Stimulated activated CD8-positive, alpha-beta memory T cell treated with anti-CD3 and anti-CD28 coated beads, Interleukin-4, amount 100 ng/mL, for 24 hours (primary cell): ENCODE measurements at places on chromosomes 13 and 19.

DNA sequence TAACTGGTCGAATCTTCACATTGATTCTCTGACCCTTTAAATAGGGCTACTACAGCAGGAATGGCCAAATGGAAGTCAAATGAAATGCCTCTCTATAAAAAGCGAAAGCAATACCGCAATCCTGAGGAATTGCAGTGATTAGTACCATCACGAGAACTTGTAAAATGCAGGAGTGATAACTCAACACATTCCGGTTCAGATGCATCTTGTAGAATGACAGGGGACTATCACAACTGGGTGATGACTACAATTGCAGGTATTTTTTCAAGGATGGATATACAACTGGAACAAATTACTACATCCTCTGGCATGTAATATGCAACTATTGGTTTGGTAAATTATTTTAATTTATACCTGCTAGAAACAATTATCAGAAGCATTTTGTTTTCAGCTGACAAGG, 140.4 kb downstream of the PCDH20 start:
- no peak for DNase-seq

- no peak for DNase-seq
Measured at GRCh38 chr13:103431856-103432255, 365.6 kb upstream of the SLC10A2 start.

DNA sequence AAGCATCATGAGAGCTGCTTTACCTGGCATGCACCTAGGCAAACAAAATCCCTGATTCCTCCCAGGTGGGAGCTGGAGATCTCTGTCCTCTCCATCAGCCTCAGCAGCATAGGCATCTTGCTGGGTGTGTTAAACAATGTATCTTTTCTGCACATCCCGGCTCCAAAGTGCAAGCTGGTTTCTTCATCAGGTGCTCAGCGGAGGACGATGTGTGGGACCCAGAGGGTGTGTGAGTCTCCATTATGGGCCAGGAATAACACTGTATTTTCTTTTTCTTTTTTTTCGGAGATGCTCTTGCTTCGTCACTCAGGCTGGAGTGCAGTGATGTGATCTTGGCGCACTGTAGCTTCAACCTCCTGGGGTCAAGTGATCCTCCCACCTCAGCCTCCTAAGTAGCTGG, 9.9 kb downstream of the CNFN start:
- DNase-seq: no peak

DNA sequence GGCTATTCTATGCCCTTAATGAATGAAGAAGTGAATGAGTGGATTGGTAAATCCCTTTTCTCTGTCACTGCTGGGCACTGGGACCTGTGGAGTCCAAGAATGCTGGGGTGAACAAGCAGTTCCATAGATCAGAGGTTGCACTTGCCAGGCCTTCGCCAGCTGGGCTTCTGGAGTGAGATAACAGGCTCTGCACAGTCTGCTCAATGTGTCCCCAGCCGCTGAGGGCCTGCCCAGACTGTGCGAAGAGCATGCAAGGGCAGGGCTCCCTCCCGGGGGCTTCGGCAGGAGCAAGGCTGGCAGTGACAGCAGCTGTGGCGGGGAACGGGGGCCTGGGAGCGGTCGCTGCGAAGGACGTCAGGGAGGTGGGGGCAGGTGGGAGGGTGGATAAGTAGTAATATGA, 51.3 kb downstream of the ZNF536 start:
- DNase-seq: no peak

DNA sequence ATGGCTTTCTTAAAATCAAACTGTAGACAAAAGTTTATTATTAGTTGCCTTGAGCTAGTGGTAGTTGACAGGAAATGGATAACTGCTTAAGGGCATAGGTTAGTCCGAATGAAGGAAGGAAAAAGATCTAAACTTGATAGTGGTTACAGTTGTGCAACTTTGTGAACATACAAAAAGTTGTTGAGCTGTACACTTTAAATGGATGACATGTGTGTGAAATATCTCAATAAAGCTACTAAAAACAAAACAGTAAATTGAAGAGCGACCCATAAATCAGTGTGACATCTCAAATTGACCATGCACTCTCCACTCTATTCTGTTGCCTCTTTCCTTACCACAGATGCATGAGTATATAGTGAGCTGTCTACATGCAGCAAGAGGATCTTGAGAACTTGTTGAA, 1757.8 kb downstream of the PCDH9 start:
- no peak for DNase-seq

DNA sequence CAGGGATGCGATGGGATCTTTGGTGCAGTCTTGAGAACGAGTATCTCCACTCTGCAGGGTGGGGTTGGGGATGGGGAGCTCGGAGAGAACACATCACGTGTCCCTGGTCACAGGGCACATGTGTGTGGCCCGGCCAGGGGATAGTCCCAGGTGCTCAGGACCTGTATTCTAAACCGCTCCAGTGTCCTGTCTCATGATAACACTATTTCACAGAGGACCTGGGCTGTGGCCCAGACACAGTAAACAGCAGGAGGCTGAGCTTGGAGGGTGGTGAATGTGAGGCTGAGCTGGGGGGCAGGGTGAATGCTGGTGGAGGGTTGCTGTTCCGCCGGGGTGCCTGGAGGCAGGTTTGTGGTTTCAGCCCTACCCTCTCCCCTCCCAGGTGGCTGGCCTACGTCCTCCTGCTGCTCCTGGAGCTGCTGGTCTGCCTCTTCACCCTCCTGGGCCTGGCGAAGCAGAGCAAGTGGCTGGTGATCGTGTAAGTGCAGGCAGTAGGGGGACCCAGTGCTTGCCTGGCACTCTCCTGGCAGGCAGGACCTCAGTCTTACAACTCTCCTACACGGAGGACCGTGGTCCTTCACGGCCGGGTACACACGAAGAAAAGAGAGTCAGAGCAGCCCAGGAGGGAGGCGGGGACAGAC, 11.1 kb downstream of the TTYH1 start:
- no peak for DNase-seq

DNA sequence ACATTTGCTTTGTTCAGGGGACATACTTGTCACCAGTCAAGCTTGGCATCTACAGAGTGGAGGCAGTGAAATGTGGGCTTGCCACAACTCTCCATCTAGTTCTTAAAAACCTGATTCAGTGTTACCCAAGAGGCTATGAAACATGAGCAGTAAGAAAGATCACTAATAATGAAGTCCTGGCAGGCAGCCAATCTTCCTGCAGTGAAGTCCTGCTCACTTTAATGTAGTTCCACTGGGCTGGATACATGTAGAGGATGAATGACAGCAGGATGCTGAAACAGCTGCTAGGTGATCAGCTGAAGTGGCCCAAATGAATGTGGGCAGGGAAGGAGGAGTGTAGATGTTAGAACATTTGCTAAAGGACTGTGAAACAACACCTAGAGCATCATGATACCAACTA, 1213.1 kb downstream of the OLFM4 start:
- DNase-seq: no peak

DNA sequence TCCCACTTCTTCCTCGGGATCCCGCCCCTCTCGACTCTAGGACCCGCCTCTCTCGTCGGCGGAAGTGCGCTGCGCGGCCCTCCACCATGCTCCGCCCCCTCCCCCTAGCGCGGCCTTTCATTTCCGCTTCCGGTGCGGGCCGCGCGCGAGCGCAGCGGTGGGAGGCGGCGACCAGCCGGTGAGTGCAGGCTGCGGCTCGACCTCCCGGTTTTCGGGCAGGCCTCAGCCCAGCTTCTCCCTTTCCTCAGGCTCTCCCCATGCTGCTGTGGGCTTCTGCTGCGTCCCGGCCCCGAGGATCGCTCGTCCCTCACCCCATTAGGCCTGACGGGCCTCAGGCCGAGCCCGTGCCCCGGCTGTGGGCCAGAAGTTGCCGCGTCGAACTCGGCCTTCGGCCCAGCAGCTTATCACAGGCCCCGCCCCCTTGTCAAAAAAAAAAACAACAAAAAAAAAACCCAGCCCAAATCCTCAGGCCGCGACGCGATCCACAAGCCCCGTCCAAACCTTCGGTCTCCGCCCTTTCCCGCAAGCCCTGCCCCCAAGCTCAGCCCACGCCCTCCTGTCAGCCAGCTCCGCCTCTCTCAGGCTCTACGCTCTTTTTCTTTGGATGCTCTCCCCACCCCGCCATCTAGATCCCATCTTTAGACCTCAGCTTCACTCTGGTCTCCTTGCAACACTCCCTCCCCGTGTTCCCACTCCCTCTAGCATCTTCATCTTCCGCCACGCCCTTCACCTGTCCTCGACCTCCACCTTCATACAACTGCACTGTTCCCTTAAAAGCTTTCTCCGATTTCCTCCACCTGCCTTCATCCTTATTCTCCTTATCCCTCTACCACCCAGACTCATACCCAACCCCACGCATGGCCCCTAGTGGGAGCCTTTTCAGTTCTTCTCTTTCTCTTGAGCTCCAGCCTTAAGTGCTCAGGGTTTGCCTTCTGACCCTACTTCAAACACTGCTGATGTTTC, at the start of gene CLASRP:
Gene CLASRP, plus strand, starts transcription at position 115 of the 963 bp plus-strand sequence. CDS start 1,168 bp downstream, outside the sequence.
- DNase-seq: peak; percentile 82

- DNase-seq: no peak
Measured at GRCh38 chr19:37217480-37217774, 587 bp upstream of the ZNF383 start.

- no peak for DNase-seq
Measured at GRCh38 chr19:19407633-19407930, 2.1 kb downstream of the GATAD2A start.

DNA sequence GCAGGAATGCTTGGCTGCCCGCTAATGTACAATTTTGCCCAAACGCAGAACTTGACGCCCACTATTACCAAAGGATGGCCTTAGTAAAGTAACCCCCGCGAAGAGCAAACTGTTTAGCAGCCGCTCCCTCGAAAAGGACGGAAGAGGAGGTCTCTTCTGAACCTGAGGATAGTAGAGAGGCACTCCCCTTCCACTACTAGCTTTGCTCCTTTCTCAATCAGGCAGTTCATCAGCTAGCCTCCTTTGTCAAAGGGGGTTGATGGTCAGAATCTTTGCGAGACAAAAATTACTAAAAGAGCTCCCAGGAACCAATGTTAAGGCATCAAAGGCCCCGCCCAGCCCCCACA, 534 bp downstream of the CAB39L start:
- no peak for DNase-seq

DNA sequence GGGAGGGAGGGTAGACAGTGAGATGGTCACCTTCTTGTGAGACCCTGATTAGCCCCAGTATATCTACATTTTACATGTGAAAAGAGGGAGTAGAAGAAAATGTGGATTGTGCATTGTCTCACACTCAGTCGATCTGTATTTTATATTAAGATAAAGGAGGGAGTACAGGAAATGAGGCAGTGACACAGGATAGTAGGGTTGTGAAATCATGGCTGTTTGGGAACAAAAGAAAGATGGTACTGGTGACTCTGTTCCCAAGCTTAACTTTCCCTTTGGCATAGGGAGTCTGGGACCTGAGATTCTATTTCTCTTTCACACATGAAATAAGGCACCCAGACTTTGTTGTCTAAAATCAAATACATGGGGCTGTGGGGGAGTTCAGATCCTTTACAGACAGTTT, 194.7 kb downstream of the ABCC4 start:
- no peak for DNase-seq

DNA sequence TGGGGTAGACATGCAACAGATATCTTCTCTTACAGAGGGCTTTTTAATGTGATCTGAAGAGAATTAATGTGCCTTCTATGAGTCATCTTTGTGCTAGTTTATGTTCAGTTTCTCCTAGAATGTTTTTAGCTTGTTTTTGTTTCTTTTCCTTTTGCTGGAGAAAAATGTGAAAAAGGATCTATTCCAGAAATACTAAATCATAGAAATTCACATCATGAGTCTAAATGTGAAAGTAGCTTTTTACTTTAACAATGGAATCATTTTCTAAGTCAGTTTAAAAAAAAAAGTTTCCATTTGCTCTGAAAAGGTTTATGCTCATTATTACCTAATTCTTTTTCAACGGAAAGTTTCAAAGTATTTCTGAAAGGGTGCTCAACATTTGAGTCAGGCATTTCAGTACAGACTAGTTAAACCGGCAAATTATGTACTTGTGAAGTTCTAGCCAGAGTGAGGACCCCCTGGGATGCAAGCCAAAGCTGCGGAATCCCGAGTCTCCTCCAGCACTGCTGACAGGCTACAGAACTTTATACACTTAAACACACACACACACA, 72.9 kb downstream of the SPATA13 start:
- DNase-seq: no peak

GRCh38 chr19:10083911-10084310, 2.2 kb upstream of the SHFL start:
- no peak for DNase-seq

DNA sequence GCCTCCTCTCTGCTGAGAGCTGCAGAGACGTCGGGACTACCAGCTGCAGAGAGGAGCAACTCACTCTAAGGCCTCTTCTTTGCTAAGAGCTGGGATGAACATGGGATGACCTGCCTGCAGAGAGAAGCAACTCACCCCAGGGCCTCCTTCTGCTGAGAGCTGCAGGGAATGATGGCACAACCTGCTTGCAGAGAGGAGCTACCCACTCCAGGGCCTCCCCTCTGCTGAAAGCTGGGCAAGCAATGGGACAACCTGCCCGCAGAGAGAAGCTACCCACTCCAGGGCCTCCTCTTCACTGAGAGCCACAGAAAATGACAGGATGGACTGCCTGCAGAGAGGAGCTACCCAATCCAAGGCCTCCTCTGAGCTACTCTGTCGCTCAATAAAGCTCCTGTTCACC, 6.9 kb upstream of the MLLT1 start:
- no peak for DNase-seq

- no peak for DNase-seq
Measured at GRCh38 chr19:34888091-34888490, 38.6 kb upstream of the ZNF30 start.

GRCh38 chr19:41626278-41626677, 596 bp downstream of the CEACAM4 start:
- DNase-seq: no peak

GRCh38 chr13:60134376-60134775, 29.4 kb downstream of the DIAPH3 start:
- no peak for DNase-seq

DNA sequence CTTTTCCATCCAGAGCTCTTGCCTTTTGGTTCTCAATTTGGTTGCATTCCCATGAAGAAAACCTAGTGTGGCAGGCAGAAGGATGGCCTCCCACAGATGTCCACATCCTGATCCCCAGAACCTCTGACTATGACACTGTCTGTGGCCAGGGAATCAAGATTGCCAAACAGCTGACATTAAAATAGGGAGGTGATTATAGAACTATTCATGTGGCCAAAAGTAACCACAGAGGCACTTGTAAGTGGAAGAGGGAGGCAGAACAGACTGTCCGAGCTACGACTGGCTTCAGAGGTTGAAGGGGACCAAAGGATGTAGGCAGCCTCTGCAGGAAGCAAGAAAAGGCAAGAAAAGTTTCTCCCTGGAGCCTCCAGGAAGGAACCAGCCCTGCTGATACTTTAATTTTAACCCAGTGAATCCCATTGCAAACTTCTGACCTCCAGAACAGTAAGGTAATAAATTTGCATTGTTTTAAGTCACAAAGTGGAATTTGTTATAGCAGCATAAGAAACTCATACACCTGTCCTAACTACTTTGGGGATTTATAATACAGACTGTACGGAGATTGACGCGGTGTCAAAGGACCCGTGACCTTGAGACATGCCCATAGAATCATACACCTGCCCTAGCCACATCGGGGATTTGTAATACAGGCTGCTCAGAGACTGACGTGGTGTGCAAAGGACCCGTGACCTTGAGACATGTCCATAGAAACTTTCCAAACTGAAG, 106.5 kb downstream of the ATP11A start:
- no peak for DNase-seq
